RCC 7860 (cell line): ENCODE measurements at places on chromosomes 16 and 17.

DNA sequence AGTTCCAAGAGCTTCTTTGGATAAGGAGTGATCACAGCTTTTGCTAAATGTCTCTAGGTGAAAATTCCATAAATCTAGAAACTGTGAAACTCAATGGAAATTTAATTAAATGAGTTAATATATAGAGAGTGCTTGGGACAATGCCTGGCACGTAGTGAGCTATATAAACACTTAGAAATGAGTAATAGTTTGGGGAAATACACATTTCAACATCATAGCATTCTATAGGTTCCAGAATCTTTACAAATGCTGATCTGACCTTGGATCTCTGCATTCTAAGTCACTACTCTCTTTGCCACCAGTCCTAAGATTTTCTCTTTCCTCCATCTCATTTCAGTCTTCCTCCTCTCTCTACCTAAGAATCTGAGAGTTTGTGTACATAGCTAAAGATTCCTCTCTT, 175.6 kb downstream of the SOX9 start:
- no peak for DNase-seq

GRCh38 chr17:80848449-80849102, 143.1 kb upstream of the CHMP6 start:
- no peak for DNase-seq

- no peak for DNase-seq
These were observed 2.9 kb downstream of the SHISA9 start for GRCh38 chr16:12904329-12904671.

DNA sequence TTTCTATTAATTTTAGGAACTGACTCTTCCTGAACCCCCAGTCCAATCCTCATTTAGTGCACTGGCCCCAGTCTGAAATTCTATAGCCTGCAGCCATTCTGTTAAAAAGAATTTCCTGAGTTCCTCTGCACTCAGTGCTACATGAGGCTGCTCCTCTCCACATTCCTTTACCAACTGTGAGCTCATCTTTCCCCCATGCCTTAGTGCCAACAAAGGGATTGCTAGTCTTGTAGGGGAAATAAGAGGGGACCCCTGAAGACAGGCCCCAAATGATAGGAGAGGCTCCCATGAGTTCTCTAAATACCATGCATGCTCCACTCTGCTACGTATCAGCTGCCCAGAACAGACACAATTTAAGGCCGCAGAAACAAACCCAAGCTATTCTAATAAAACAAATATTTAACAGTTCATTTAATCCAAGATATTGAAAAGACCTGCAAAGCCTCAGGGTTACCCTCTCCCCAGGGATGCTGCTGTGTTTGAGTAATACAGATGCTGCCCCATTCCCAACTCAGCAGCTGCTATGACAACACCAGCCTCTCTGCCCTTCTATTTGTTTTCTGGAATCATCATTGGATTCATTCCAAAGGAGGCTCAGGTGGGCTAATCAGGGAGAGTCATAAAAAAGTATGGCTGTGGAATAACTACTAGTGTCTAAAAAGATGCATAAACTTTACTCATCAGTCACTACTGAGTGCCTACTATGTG, 228.5 kb downstream of the TOX3 start:
- DNase-seq: no peak

DNA sequence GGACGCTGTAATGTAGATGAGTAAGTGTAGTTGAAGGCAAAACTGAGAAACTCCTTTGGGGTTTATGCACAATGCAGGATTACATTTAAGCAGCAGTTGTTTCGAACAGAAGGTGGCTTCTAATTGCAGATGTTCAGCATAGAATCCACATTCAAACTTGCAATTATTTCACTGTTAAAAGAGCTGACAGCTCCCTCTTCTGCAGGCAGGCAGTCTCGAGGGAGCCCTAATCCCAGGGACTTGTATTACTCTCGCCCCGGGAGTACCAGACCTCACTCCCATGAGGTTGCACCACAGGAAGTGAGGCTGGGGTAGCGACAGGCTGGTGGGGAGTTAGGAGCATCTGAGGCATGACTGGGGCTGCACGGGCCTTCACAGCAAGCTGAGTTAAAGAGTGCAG, 484.3 kb upstream of the EEF2KMT start:
- DNase-seq: no peak

DNA sequence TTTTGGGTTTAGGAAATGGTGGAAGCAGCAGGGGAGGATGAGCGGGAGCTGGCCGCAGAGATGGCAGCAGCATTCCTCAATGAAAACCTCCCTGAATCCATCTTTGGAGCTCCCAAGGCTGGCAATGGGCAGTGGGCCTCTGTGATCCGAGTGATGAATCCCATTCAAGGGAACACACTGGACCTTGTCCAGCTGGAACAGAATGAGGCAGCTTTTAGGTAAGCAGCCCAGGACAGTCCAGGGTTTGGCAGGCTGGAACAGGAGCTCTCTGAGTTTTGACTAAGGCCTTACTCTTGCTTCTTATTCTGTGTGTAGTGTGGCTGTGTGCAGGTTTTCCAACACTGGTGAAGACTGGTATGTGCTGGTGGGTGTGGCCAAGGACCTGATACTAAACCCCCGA, 41.4 kb downstream of the SF3B3 start:
- no peak for DNase-seq

- DNase-seq: no peak
These were observed 3.7 kb upstream of the DHX33 start for GRCh38 chr17:5472511-5472910.

DNA sequence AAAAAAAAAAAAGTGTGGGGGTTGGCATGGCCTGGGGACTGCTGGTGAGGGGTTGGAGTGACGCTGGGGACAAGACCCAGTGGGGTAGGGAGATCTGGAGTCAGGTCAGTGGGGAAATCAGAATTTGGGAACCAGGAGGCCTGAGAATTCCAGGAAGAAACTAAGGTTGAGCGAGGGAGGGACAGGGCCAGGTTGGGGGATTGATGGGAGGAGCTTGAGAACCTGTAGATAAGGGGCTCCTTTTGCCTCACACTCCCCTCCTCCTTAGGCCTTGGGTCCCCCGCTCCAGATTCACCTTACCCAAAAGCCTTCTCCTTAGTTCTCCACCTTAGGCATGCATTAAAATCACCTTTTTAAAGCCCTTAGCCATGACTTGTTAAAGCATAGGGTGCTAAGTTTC, 8.3 kb upstream of the PYDC1 start:
- DNase-seq: no peak

DNA sequence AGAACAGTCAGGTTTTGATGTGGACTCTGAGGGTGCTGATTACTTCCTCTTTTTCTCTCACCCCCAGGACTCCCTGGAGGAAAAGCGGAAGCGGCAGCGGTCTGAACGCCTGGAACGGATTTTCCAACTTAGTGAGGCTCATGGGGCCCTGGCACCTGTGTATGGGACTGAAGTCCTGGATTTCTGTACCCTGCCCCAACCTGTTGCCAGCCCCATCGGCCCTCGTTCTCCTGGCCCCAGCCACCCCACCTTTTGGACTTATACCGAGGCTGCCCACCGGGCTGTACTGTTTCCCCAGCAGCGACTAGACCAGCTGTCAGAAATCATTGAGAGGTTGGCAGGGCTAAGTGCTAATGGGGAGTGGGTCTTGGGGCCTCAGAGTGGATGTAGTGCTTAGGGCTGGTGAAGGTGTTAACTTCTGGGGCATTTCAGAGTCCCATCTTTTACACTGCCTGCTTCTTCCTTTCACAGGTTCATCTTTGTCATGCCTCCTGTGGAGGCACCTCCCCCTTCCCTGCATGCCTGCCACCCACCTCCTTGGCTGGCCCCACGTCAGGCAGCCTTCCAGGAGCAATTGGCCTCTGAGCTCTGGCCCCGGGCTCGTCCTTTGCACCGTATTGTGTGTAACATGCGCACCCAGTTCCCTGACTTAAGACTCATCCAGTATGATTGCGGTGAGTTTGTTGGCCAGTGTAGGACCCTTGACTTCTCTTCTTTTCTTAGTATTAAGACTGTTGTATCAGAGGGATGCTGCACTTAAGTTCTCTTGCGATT, 19.1 kb upstream of the PHKG2 start:
- DNase-seq: no peak

DNA sequence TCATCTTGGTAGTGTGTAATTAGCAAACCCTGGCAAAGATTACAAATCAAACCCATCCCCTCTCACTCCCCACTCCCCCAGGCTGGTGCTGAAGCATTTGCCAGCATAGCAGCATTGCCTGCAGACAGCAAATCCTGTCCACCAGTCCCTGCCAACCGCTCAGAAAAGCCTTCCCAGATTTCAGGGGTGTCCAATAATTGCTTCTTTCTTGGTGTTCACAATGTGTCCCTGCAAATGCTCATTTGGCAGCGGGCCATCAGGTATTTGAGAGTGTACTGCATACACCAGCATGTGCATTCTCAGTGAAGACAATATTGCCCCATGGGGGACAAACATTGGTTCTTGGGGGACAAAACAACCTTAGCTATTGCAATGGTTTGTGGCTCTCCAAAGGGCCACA, 28.2 kb downstream of the ORC6 start:
- DNase-seq: no peak

- DNase-seq: no peak
These were observed 184.4 kb upstream of the HS3ST3A1 start for GRCh38 chr17:13785981-13786598.

DNA sequence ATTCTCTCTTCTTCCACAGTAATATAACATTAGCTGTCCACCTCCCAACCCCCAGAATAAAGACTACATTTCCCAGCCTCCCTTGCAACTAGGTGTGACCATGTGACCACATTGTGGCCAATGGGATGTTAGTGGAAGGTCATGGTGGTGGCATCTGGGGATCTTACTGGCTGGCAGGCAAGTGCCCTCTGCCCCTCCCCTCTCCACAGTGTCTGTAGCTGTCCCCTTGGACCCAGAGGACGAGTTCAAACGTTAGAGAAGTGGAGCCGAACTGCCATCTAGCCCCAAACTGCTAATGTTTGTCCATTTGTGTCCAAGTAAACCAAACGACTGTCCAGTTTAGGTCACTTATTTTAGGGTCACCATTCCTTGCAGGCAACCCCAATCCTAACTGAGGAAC, 26.6 kb upstream of the KCNG4 start:
- DNase-seq: peak; percentile 33

DNA sequence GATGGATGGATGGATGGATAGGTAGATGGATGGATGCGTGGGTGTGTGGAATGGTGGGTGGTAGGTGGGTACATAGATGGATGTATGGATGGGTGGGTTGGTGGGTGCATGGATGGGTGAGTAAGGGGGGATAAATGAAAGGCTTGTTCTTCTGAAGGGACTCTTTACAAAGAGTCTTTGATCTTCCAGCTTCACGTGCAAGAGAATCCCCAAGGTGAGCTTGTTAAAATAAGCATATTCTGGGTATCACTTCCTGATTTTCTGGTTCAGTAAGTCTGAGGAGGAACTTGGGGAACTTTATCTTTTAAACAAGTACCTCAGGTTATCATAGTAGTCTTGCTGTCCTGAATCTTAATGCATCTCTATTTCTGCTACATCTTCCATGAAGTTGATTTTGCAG, 639.1 kb downstream of the MAF start:
- no peak for DNase-seq

DNA sequence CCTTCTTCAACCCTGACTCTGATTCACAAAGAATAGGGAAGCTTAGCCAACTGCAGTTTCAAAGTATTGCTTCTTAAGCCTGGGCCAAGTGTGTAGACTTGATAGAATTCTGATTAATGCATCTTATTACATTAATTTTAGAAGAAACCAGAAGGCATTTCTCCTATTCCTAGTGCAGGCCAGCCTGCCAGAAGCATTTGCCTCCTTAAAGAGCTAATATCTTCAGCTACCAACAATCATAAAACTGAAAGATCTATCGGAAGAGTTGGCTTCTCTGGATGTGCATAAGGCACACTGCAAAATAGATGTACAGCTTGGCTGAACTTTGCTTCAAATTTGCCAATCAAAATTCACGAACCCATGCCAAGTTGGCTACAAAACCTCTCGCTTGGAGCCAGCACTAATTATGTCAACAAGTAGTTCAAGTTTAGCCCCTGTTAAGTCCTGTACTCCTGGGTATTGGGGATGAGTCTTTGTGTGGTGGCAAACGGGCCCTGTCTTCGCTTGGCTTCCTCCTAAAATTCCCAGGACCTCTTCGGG, 717.8 kb downstream of the WWOX start:
- DNase-seq: no peak

DNA sequence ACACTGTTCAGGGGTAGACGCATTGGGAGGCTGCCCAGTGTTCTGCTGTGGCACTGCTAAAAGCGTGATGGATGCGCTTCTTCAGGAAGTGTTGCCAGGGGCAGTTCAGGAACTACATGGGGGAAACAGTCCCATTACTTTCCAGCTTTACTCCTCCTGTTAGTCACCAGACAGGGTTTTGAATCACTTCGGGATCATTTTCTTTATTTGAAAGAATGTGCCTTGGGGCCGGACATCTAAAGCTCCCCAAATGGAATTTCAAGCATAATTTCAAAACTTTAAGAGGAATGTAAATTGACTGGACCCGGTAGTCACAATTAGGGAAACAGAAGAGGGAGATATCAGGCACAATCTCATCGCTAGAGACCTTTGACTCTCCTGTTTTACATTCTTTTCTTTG, 1.3 kb upstream of the KRTAP2-1 start:
- DNase-seq: peak; percentile 45

DNA sequence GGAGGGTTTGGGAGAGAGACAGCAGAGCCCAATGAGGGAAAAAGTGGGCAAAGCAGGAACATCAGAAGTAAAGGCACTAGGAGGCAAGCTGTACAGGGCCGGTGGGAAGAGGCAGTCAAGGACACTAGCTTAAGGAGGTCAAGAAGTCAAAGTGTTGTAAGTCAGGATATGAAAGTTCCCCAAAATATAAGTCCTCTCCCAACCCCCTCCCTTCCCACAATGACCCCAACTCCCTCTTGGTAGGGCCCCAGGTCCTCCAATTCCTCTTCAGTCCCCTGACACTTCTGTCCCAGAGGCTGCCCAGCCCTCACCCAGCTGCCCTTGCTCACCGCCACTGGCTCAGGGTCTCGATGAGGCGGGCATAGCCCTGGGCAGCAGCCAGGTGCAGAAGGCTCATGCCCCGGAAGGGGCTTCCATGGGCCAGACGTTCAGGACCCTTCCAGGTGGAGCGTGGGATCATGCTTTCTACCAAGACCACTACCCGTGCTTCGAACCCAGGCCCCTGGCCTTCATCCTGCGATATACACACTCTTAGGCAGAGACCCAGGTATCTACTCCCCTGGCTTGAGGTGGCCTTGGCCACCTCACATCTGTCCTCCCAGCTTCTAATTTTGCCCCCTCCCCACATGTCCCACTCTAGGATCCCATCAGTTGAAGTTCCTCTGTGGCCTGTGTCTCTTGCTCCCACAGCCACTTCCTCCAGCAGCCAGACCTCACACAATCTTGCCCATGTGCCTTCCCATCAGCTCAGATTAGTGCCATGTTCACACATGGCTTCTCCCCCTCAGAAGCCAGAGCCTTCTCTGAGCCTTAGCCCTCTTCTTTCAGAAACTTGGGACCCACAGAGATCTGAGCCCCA, 5.9 kb upstream of the SPAG7 start:
- no peak for DNase-seq

- DNase-seq: no peak
These were observed 6.2 kb upstream of the DUSP14 start for GRCh38 chr17:37483311-37484039.
